ENCODE measurements at places on chromosomes 12 and 14. TPM values are rescaled to one million over a fixed set of nuclear protein-coding genes. Genes with fewer than 3 reads are reported as not detected.
A peak's percentile ranks its signal among the peaks of the same experiment; 100 is the strongest.

- no peaks in the 10 kb centered on the region for H3K27me3 ChIP-seq
- H3K36me3 ChIP-seq, result no peaks in the 10 kb centered on the region
- H3K4me1 ChIP-seq, result peaks cover 67% of the 10 kb centered on the region
- peak overlapping the region; percentile 58 for H3K4me3 ChIP-seq
These were observed 125.0 kb upstream of the FUT8 start for GRCh38 chr14:65287264-65288131.

DNA sequence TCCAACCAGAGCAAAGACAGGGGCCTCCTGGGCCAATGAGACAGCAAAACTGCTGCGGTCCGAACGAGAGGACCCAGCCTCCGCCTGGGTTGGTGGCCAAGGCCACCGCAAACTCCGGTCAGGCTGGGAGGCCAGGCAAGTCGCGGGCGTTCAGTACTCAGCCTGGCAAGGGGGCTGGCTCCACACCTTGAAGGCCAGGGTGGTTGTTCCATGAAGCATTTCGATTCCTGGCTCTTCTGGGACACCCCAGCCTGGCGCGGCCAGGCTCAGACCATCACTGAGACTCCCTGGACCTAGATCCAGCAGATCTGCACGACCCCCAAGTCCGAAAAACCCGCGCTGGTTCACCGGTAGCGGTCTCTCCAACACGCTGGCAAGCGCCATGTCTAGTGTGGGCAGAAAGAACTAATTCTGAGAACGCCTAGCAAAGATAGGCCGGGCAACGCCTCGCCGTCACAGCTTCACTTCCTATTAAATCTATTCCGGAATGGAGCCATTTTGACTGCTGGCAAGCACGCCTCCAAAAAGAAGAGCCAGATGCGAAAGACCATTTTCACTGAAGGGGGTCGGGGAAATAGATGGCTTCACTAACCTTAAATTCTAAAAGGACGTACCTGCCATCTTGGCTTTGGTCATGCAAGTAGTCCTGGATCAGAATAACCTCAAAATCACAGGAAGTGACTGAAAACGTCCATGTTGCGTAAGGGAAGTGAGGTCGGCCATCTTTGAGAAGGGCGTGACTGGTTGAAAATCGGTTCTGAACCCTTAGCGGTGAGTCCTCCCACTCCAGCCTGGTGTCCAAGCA is at the start of gene PSMB5:
Gene PSMB5, minus strand, starts transcription at position 403 of the 805 bp plus-strand sequence. Its CDS starts 19 bp downstream, at position 384.
- DNase-seq, result peak; percentile 89
- peaks cover 3% of the 10 kb centered on the region for H3K27me3 ChIP-seq
- peaks cover 7% of the 10 kb centered on the region for H3K36me3 ChIP-seq
- peaks cover 29% of the 10 kb centered on the region for H3K4me1 ChIP-seq

DNA sequence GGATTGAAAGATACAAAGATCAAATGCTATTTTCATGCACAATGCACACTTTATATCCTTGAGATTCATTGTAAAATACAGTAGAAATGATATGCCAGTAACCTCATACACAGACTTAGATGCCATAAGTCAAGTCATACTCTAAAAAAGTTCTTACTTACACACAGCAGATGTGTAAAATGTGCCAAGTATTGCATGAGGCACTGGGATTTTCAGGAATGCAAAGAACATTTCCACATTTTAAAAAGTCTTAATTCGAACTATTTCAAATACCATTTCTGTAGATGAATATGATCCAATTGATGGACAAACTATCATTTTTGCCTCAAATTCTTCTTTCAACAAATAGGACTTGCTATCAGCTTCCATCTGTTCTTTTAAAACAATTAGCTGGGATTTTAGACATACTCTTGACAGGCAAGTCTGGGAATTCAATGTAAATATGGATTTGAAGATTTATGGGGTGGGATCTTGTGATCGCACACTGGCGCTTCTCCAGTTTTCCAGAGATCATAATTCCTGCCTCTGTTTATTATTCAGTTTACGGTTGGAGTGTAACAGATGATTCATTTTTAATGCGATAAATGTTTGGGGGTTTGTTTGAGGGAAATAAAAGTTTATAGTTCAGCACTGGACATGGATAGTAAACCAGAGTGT is 183.8 kb downstream of the PAX9 start:
- no peak for DNase-seq
- H3K27ac ChIP-seq, result no peak overlapping the region
- H3K27me3 ChIP-seq, result peaks cover 2% of the 10 kb centered on the region
- H3K4me3 ChIP-seq, result no peak overlapping the region
- no peaks in the 10 kb centered on the region for H3K36me3 ChIP-seq

DNA sequence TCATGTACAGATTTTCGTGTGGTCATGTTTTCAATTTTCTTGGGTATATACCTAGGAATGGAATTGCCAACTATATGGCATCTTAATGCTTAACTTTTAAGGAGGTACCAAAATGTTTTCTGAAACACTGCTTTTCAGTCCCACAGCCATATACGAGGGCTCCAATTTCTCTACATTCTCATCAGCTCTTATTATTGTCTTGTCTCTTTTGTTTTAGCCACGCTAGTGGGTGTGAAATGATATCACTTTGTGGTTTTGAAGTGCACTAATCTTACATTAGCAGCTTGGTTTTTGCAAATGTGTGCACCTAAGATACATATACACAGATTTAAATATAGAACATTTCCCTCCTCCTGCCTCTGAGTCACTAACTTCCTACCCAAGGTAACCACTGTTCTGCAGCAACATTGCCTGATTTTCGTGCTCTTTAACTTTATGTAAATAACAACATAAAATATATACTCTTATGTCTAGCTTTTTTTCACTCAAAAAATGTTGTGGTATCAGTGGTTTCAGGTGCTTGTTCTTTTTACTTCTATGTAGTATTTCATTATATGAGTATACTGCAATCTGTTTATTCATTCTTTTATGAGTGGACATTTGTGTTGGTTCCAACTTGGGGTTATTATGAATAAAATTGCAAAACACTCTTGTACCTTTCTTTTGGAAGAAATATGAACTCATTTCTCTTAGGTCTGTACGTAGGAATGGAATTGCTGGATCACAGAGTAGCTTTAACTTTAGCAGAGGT is 73.1 kb downstream of the ZFP36L1 start:
- peak overlapping the region; percentile 84 for H3K27ac ChIP-seq
- peaks cover 4% of the 10 kb centered on the region for H3K36me3 ChIP-seq
- H3K4me1 ChIP-seq, result peaks cover 41% of the 10 kb centered on the region
- no peaks in the 10 kb centered on the region for H3K27me3 ChIP-seq
- peak overlapping the region; percentile 31 for H3K4me3 ChIP-seq

- no peaks in the 10 kb centered on the region for H3K27me3 ChIP-seq
- no peaks in the 10 kb centered on the region for H3K4me1 ChIP-seq
- H3K27ac ChIP-seq, result no peak overlapping the region
- no peak for DNase-seq
- peaks cover 16% of the 10 kb centered on the region for H3K36me3 ChIP-seq
These were observed 90.4 kb downstream of the RBM19 start for GRCh38 chr12:113875691-113876090.

GRCh38 chr12:129941618-129942017 is 37.8 kb upstream of the TMEM132D start:
- peaks cover 5% of the 10 kb centered on the region for H3K27me3 ChIP-seq
- no peaks in the 10 kb centered on the region for H3K4me1 ChIP-seq

- no peak overlapping the region for H3K27ac ChIP-seq
- peaks cover 4% of the 10 kb centered on the region for H3K36me3 ChIP-seq
- DNase-seq, result no peak
- peaks cover 7% of the 10 kb centered on the region for H3K4me1 ChIP-seq
- H3K4me3 ChIP-seq, result no peak overlapping the region
These were observed 2.4 kb downstream of the RILPL1 start for GRCh38 chr12:123531091-123531490.

Gene OVCH1
- not detected for polyA plus RNA-seq

- no peaks in the 10 kb centered on the region for H3K4me1 ChIP-seq
- DNase-seq, result no peak
- no peak overlapping the region for H3K27ac ChIP-seq
- H3K4me3 ChIP-seq, result no peak overlapping the region
- H3K27me3 ChIP-seq, result peaks cover 2% of the 10 kb centered on the region
These were observed 51.2 kb downstream of the GALNT8 start for GRCh38 chr12:4771172-4771959.

Gene KRT81
- polyA plus RNA-seq, result 3.7 TPM

- H3K27me3 ChIP-seq, result no peaks in the 10 kb centered on the region
- DNase-seq, result no peak
- H3K36me3 ChIP-seq, result peaks cover 2% of the 10 kb centered on the region
- H3K4me3 ChIP-seq, result no peak overlapping the region
These were observed 61.3 kb downstream of the KLRG1 start for GRCh38 chr12:9050521-9051157.

Gene COX6A1
- 859 TPM for polyA plus RNA-seq

GRCh38 chr12:53053218-53054111 is 3.6 kb downstream of the TNS2 start:
- H3K27me3 ChIP-seq, result peaks cover 4% of the 10 kb centered on the region
- no peaks in the 10 kb centered on the region for H3K36me3 ChIP-seq
- DNase-seq, result peak; percentile 42
- peak overlapping the region; percentile 95 for H3K4me3 ChIP-seq

DNA sequence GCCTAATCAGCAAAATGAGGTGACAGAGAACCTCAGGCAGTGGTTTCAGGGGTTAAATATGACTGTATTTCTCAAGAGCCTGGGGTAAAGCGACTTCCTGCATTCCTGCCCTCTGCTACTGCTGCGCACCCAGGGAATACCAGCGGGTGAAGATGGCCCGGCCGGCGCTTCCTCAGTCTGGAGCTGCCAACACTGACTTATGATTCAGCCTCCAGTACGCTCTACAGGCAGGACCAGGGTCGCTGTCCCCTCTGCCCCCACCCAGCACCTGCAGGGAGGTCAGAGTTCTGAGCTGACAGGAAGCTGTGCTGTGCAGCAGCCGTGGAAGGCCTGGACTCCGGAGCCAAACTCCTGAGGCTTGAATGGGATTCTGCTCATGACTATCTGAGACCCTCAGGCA is 127.9 kb downstream of the PIWIL1 start:
- no peaks in the 10 kb centered on the region for H3K4me1 ChIP-seq
- no peak overlapping the region for H3K27ac ChIP-seq

Data from immature natural killer cell (primary cell).